Mesothelial cell of epicardium (in vitro differentiated cells): ENCODE measurements at places on chromosomes 16 and 17. TPM values are rescaled to one million over a fixed set of nuclear protein-coding genes. Genes with fewer than 3 reads are reported as not detected.
A peak's percentile ranks its signal among the peaks of the same experiment; 100 is the strongest.

DNA sequence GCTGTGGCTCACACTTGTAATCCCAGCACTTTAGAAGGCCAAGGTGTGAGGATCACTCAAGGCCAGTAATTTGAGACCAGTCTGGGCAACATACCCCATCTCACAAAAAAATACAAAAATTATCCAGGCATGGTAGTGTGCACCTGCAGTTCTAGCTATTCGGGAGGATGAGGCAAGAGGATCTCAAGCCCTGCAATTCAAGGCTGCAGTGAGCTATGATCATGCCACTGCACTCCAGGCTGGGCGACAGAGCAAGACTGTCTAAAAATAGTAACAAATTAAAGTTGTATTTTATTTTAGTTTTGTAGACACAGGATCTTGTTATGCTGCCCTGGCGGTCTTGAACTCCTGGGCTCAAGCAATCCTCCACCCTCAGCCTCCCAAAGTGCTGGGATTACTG is 18.2 kb downstream of the USP31 start:
- H3K27me3 ChIP-seq = no peaks in the 10 kb centered on the region
- H3K27ac ChIP-seq = no peak overlapping the region
- no peaks in the 10 kb centered on the region for H3K36me3 ChIP-seq
- H3K4me3 ChIP-seq = no peak overlapping the region

GRCh38 chr17:19339341-19339815 is 23.1 kb downstream of the B9D1 start:
- no peaks in the 10 kb centered on the region for H3K36me3 ChIP-seq
- H3K4me3 ChIP-seq = no peak overlapping the region
- DNase-seq = no peak
- H3K27me3 ChIP-seq = no peaks in the 10 kb centered on the region
- peak overlapping the region; percentile 66 for H3K27ac ChIP-seq
- peaks cover 18% of the 10 kb centered on the region for H3K4me1 ChIP-seq

DNA sequence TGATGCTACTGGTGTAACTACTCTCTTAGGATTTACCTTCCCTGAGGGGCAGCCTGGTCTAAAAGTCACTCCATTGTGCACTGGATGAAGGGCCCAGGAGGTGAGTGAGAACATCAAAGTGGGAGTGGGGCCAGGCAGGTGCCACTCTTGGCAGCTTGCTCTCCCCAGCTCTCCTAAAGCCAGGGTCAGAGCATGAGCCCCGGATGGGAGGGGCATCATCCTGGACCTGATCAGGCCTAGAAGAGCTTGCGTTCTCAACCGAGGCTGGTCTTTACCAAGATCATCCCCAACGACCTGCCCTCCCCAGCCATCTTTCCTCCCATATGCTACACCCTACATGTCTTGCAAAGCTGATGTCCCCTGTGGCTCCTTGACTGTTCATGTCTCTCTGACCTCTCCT is 87.1 kb downstream of the AIPL1 start:
- H3K4me1 ChIP-seq = no peaks in the 10 kb centered on the region
- H3K36me3 ChIP-seq = no peaks in the 10 kb centered on the region
- no peak overlapping the region for H3K27ac ChIP-seq

DNA sequence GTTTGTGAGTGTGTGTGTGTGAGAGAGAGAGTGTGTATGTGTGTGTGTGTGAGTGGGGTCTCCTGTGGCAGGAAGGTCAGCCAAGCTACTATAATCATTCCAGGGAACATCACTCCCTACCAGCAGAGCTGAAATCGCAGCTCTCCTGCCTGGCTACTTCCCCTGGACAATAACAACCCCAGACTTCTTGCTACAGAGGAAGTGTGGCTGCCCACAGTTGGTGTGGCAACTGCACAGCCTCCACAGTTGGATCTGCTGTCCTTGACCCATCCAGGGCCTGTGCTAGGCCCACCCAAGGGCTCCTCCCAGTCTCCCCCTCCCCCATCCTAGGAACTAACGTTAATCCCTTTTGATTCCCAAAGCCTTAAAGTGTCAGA is 1.5 kb downstream of the SLC13A5 start:
- DNase-seq = no peak
- no peaks in the 10 kb centered on the region for H3K36me3 ChIP-seq
- H3K4me1 ChIP-seq = peaks cover 22% of the 10 kb centered on the region
- peaks cover 90% of the 10 kb centered on the region for H3K27me3 ChIP-seq
- no peak overlapping the region for H3K4me3 ChIP-seq
- H3K27ac ChIP-seq = no peak overlapping the region

DNA sequence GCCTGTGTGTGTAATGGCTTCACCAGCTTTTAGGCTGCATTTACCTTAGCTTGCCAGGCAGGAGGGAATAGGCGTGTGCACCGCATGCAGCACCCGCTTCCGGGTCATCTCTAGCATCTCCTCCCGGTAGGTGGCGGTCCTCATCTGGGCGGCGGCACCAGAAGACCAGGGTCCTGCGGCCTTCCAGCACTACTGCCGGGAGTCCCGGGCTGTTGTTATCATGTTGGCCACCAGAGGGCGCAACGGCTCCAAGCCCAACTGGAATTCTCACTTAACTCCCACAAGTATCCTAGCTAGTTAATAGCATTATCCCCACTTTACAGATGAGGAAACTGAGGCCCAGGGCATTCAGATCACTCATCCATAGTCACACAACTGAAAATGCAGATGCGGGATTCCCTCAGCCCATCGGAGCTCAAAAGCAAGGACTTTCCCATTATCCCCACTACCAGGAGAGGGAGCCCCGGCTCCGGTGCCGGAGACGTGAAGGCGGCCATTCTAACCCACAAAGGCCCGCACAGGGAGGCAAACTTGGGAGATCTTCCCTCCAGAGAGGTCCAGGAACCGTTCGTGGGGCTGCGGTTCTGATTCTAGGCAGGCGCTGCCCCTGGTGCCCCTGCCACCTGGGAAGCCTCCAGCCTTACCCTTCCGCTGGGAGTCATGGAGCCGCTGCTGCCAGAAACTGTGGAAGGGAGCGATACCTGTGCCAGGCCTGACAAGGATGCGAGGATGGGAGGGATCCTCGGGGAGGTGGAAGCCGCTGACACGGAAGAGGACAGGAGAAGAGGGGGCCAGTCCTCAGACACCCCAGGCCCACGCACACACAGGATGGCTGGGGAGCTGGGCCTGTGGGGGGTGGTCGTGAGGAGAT is 23.9 kb downstream of the LGALS9 start:
- peak; percentile 55 for DNase-seq
- no peaks in the 10 kb centered on the region for H3K4me1 ChIP-seq
- no peaks in the 10 kb centered on the region for H3K36me3 ChIP-seq
- no peak overlapping the region for H3K4me3 ChIP-seq

DNA sequence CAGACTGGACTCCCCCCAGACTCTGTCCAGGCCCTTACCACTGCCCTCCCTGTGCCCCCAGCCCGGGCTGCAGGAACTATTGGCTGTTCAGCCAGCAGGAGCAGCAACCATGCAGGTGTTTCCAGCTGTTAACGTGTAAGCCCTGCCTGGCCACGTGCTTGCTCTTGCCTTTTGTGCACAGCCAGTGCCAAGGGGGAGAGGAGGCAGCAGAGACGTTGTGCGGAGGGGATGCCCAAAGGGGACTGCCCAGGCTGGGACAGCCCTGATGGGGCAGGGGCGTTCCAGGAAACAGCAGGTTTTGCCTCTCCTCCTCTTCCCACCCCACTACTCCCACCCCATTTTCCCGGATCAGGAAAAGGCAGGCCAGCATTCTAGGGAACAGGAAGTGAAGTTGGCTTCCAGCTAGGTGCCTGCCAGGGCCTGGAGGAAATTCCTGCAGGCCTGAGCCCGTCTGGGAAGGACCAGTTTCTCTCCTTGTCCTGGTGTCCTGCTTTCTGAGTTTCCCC is 16.7 kb upstream of the LASP1NB start:
- H3K4me3 ChIP-seq = no peak overlapping the region
- no peak overlapping the region for H3K27ac ChIP-seq
- H3K27me3 ChIP-seq = no peaks in the 10 kb centered on the region
- no peak for DNase-seq
- H3K36me3 ChIP-seq = peaks cover 12% of the 10 kb centered on the region

The FGF11 gene
- 24.8 to 26.8 TPM (median 26.5 TPM) in 3 replicates for total RNA-seq
